ENCODE measurements at places on chromosomes 11 and 22.
A peak's percentile ranks its signal among the peaks of the same experiment; 100 is the strongest.

- no peak for DNase-seq
Measured at GRCh38 chr22:19807914-19808872, 46.5 kb downstream of the GNB1L start.

- DNase-seq = no peak
Measured at GRCh38 chr11:10287140-10287539, 6.9 kb downstream of the SBF2 start.

- no peak for DNase-seq
Measured at GRCh38 chr11:73158356-73159051, 16.4 kb upstream of the FCHSD2 start.

DNA sequence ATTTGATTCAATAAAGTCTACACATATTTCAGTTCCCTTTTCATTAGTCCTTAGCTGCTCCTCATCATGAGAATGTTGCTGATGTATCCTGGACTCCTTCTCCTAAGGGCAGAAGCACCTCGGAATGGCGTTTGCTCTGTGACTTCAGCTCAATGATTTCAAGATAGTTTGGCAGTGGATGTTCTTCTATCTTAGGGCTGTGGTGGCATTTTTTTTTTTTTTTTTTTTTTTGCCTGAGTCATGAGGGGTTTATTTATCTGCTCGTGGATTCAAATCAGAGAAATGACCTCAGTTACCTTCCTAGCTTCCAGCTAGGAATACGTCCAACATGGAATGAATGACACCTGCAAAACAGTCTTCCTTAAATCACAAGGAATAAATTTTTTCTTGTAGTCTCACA is 220.0 kb upstream of the ZBED5 start:
- DNase-seq = no peak

GRCh38 chr11:7793233-7793632 is 3.5 kb downstream of the OR5P2 start:
- no peak for DNase-seq

GRCh38 chr11:47716692-47717091 is 1.5 kb upstream of the AGBL2 start:
- DNase-seq = no peak

- no peak for DNase-seq
Measured at GRCh38 chr11:120184946-120185705, 25.7 kb upstream of the OAF start.

- peak; percentile 25 for DNase-seq
Measured at GRCh38 chr11:59173964-59174663, 2.2 kb downstream of the DTX4 start.

DNA sequence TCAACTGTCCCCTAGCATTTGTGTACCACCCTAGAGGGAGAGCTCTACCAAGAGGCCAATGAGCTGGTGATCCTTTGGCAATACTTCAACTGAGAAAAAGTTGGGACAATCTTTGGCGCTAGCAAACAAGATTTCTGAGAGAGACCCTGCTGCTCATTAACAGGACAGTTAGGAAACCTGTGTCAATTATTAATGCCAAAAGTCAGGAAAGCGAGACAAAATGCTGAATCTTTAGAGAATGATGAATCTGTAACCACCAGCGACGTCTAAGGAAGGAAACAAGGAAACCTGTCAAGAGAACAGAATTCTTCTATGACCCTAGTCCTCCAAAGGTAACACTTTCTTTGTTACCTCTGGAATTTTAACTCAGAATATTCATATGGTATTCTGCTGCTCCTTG is 19.9 kb downstream of the LARGE2 start:
- DNase-seq = no peak

DNA sequence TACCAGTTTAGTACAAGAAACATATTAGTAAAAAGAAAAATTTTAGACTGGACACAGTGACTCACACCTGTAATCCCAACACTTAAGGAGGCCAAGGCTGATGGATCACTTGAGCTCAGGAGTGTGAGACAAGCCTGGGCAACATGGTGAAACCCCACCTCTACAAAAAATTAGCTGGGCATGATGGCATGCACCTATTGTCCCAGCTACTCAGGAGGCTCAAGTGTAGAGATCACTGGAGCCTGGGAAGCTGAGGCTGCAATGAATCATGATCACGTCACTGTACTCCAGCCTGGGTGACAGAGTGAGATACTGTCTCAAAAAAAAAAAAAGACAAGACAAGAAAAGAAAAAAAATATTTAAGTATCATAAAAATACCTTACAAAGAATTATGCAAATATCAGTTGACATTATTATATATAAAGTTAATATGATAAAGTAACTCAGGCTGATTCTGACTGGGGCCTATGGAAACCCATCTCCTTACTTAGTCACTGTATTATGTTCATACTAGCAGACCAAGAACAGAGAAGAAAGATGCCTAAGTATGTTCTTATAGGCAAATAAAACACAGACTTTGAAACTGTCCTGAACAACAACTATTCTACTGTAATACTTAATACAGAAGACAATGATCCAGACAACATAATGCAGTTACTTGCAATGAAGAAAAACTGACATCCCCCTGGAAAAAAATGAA is 27.3 kb downstream of the FAM168A start:
- DNase-seq = no peak

GRCh38 chr11:19769820-19770219 is 57.2 kb downstream of the NAV2 start:
- peak; percentile 93 for DNase-seq

- no peak for DNase-seq
Measured at GRCh38 chr11:112734207-112734606, 227.0 kb upstream of the NCAM1 start.

DNA sequence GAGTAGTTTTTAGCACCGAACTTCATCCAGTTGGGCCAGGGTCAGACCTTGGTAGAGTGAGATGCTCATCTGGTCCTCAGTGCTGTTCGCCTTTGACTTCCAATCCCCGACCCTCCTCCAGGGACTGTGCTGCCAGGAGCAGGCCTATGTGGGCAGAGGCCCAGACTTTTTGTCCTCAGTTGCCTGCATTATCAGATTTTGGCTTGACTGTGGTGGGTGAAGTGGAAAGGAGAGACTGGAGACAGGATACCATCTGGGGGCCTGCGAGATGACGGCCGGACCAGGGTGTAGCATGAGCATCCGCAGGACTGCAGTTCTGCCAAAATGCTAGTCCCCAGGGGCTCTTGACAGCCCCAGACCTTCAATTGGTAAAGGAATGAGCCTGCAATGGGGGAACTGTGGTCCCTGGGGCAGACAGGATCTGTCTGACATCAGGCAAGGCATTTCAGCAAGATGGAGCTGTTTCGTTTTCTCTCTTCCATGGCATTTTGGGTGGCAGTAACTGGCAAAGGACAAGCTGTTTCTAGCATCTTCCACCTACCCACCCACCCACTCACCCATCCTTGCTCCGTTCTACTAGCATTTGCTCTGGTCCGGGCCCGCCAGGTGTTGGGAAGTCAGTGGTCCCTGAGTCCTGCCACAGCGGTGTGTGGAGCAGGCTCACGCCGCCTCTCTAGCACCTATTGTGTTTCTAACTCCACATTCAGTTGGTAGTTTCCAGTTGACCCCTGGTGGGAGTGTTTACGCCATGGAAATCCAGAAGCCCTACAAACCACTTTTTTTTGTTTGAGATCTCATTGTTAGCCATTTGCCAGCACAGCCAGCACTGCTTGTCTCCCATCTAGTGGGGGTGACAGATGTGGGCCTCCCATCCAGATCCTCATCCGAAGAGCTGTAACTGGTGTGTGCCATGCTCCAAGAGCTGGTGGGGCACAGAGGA is 53.5 kb downstream of the OTOG start:
- DNase-seq = no peak

GRCh38 chr11:128172046-128172878 is 415.1 kb downstream of the ETS1 start:
- peak; percentile 74 for DNase-seq

GRCh38 chr11:101003468-101003867 is 126.1 kb downstream of the PGR start:
- DNase-seq = peak; percentile 15

GRCh38 chr11:116727990-116728389 is 44.8 kb downstream of the BUD13 start:
- no peak for DNase-seq

DNA sequence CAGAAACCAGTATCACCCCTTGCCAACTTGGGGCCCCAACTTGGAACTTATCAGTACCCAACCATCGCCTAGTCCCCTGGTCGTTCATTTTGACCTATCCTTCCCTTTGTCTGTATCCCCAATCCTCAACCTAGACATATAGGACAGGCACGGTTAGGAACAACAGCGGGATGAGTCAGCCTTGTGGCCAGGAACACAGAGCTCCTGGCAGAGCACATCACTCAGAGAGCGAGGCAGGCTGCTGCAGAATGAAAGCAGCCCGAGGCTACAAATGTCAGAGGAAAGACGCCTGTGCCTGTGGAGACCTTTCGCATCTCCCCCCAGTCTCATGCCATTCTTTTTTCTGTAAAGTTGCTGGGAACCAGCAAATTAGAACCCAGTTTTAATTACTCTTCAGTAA is 14.6 kb downstream of the DKK3 start:
- peak; percentile 87 for DNase-seq

- no peak for DNase-seq
Measured at GRCh38 chr11:6129011-6129410, 21.5 kb downstream of the OR56B4 start.

DNA sequence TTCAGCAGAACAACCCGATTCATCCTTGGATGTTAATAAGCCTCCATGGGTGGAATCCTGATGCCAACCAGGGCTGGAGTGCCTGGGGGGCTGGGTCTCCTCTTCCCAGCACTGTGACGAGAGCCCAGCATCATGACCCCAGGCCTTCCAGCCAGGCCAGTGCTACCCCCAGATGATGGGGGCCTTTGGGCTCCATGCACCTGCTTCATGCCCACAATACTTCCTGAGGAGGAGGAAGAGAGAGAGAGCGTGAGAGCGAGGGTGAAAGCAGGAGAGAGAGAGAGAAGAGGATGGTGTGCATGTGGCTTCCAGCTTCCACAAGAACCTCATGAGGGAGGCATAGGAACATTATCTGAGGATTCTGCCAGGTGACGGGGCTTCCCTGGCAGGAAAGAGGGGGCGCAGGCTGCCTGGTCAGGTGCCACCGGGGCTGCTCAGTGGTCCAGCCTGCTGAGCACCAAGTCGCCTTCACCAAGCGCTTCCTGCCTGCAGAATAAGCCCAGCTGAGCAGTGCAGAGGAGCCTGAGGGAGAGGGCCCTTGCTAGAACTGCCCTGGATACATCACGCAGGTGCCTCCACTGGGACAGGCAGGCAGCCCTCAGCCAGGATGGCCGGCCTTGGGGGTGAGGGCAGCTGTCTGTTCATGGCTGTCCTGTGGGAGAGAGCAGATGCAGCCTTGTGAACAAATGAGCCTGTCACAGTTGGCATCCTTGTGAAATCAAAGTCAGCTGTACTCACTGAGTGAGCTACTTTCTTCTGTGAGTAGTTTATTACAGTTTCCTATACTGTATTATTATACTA is 243.3 kb upstream of the B3GAT1 start:
- no peak for DNase-seq

GRCh38 chr22:37126383-37126782 is 16.9 kb upstream of the TMPRSS6 start:
- DNase-seq = no peak

GRCh38 chr11:119134389-119134978 is 13.1 kb downstream of the HINFP start:
- no peak for DNase-seq

GRCh38 chr22:42711895-42712837 is 8.5 kb downstream of the A4GALT start:
- peak; percentile 3 for DNase-seq

- no peak for DNase-seq
Measured at GRCh38 chr11:103042161-103042560, 49.8 kb downstream of the DCUN1D5 start.

DNA sequence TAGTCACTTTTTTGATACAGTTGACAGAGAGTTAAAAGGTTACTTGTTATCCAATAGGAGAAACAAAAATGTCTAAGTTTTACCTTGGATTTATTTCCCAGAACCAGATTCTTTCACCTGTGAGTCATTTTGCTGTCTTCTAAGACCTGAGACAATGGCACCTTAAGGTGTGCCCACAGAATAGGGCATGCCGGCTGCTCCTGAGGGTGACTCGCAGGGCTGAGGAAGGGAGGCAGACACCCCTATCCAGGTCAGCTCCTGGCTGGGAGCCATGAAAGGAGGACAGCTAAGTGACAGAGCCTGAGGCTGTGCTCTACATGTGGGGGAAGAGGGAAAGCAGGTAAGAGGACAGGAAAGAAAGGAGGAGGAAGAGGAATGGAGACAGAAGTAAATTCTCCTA is 67.8 kb downstream of the RASSF10 start:
- no peak for DNase-seq

DNA sequence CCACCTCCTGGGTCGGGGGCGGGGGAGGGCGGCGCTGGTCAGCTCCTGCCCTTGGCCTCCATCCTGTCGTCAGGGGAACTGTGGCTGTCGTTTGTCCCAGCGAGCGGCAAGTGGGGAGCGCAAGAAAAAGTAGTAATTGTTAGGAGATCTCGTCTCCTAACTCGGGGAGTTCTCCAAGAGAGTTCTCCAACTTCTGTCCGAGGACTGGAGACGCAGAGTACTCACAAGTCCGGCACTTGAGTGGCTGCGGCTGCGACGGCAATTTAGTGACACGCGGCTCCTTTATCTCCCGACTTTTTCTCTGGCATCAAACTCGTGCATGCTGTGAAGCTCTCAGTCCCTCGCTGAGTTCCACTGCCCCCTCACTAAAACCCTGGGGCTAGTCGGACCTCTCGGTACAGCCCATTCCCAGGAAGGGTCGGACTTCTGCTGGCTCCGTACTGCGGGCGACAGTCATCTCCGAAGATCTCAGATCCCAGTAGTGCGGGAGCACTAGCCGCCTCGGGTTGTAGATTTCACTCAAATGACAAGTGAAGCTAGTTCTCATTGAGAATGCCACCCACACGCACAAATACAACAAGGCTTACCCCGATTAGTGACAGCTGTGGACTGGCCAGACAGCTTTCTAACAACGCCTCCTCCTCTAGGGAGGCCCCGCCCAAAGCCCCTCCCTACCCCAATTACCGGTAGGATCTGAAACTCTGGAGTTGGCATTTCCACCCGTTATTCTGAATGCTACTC is at the start of gene PGR:
PGR (minus strand) TSS at position 611 of the 741 bp plus-strand sequence. CDS start 743 bp downstream, outside the sequence.
- DNase-seq = peak; percentile 8

DNA sequence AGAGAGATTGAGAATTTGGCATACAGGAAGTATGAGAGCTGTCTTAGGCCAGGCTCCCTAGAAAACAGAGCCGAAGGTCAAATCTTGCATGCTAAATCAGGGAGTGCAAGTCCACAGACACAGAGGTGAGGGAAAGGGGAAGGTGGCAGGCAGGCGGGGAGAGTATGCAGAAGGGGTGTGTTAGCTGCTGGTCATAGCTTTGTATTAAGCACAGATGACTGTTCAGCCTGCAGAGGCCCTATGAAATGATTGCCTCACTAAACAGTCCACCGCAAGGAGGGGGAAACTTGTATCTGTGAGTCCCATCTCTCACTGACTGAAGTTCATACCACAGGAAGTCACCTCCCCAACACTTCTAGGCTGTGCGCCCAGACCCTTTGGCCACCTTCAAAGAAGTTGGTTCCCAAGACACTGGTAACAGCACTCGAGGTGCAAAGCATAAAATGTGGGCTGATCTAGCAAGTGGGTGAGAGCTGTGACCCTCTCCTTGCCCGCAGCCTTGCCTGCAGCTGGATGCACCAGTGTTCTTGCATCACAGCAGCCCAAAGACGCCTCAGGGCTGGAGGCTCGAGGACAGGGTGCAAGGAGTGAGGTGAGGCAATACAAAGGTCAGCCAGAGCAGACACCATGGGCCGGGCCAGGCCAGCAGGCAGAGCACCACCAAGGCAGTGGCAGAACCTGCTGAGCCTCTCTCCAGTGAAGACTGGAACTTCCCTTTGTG is 115.3 kb upstream of the TBCEL start:
- DNase-seq = peak; percentile 17

- no peak for DNase-seq
Measured at GRCh38 chr11:8017071-8017470, 29.9 kb downstream of the EIF3F start.
